ENCODE measurements at places on chromosomes 13 and 19.
A peak's percentile ranks its signal among the peaks of the same experiment; 100 is the strongest.

- DNase-seq, result no peak
Observed at GRCh38 chr19:36417752-36418286, 625 bp downstream of the ZFP82 start.

- peak; percentile 65 for DNase-seq
Observed at GRCh38 chr19:38388349-38389100, at the start of gene SPRED3. Gene SPRED3, plus strand, starts transcription at chr19:38388697. Its CDS starts 1,606 bp downstream, at chr19:38390303.

DNA sequence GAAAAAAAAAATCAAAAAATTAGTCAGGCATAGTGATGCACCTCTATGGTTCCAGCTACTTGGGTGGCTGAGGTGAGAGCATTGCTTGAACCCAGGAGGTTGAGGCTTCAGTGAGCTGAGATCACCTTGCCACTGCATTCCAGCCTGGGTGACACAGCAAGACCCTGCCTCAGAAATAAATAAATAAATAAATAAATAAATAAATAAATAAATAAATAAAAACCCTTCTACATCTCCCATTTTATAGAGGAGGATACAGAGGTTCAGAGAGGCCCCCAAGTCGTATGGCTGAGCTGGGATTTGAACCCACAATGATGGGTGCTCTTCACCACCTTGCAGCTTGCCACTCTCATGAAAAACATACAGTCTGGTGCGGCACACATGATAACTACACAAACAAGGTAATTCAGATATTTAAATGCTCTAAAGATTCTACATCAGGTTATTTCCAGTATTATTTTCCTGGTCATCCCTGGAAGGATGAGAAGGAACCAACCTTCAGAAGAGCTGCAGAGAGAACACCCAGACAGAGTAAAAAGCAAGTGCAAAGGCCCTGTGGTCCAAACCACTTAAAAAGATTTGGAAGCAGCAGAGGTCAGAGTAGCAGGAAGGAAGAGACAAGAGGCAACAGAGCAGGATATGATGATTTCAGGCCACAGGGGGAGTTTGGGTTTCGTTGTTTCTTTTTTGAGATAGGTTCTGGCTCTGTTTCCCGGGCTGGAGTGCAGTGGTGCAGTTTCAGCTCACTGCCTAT, 29.2 kb upstream of the OR1M1 start:
- no peak for DNase-seq

DNA sequence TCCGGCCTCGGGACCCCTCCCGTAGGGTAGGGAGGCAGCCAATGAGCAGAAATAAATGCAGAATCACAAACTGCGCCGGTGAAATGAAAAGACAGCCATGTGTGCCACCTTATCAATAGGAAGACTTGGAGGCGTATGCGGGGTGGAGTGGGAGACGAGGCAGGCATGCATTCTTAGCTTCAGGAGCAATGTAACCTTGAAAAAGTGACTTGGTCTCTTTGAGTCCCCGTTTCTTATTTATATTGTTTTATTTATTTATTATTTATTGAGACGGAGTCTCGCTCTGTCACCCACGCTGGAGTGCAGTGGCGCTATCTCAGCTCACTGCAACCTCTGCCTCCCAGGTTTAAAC, 16.0 kb downstream of the SSC5D start:
- DNase-seq, result no peak

- no peak for DNase-seq
Observed at GRCh38 chr19:53147645-53148044, 11.2 kb downstream of the ZNF347 start.

DNA sequence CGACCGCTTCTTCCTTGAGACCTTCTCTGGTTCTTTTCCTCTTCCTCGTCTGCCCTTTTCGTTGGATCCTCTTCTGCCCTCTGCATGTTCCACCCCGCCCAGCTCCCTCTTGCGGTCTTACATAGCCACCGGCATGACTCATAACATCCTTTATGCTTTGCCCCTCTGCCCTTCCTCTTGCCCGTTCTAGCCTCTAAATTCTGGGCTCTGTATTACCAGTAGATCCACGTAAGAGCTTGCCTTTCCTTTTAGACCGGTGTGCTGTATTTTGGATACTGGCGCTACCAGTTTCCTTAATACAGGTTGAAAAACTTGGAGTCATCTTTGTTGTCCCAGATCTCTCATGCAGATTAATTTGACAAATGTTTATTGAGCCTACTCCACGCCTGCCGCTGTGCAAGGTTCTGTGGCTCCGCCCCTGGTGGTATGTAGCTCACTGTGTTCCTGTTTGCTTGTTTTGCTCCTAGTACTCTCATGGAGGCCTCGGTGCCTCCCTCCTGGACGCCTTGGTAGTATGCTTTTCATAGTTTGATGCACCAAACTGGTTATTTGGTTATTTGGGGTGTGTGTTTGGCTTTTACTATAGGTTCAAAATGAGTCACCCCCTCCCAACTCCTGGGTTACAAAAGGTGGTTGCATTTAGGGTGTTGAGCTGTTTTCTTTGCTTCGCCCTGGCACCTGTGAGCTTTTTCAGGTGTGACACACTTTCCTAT, 1.7 kb downstream of the GTF3A start:
- no peak for DNase-seq

- no peak for DNase-seq
Observed at GRCh38 chr19:49152119-49152550, 3.1 kb downstream of the HRC start.

DNA sequence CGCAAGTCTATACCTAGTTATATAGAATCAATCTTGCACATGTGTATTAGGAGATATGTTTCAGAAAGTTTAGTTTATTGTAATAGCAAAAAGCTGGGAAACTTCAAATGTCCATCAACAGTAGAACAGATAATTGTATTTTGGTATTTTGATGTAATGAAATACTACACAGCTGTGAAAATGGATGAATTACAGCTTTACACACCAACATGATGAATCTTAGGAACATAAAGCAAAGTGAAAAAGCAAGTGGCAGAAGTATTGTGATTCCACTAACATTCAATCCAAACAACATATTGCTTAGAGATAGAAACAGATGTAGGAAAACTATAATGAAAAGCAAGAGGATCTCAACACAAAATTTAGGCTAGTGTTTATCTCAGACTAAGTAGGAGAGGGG, 72.5 kb downstream of the RUBCNL start:
- no peak for DNase-seq

- DNase-seq, result no peak
Observed at GRCh38 chr19:1938071-1938470, 2.9 kb upstream of the CSNK1G2 start.

DNA sequence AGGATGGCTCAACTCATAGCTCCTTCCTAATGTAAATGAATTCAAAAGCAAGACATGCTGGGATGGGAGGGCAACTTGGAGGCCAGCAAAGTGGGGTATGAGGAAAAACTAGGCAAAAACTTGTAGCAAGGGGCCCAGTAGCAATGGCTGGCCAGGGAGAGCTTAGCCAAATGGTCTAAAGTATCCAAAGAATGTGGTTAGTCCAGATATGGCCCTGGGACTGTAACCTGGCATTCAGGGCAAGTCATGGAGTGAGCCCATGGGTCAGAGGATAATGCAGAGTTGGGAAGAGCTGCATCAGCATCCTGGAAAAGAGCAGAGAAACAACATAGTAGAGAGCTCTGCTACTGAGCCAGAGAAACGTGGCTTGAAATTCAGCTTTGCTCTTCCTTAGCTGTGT, 191.7 kb downstream of the SUCLA2 start:
- no peak for DNase-seq

DNA sequence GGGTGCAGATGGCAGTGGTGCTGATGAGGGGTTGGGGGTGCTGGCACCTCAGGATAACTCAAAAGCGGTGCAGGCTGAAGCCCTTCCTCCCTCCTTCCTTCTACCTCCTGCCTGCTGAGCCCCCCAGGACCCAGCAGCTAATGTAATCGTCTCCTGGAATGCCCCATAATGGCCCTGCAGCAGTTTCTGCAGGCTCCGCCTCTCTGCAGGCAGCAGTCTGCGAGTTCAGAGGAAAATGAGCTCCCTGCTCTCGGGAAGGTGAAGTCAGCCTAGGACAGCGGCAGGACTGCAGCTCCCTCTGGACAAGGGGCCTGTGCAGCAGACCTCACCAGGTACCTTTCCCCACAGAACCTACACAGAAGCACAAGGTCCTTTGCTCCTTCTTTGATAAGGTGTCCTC, 130.9 kb downstream of the ZDHHC20 start:
- no peak for DNase-seq
